ENCODE measurements at places on chromosomes 1 and 21.

DNA sequence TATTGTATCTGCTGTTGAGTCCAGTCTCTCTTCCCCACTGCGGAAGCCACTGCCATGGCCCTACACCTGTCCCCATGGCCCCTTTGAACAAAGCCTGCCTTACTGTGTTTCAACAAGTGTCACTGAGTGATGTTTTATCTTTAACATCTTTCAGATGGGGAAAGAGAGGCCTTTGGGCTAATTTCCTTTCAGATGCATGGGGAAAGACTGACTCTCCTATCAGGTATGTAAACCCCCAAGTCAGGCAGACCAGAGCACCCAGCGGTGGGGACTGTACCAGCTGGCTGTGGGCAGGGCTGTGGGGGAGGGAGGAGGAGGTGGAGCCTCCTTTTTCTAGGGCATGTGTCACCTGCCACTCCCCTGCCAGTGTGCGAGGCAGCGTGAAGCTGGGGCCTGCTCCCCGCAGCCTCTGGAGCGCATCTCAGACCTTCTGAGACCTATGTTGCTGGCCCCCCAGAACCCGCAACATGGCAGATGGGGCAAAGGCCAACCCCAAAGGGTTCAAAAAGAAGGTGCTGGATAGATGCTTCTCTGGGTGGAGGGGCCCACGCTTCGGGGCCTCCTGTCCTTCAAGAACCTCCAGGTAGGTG is at the start of gene PLA2G2F:
PLA2G2F (plus strand) TSS at position 363 of the 590 bp plus-strand sequence; CDS start at position 468, 105 bp downstream.
- no peak for DNase-seq

- no peak for DNase-seq
These were observed 15.6 kb upstream of the HMGCS2 start for GRCh38 chr1:119784191-119784781.

- DNase-seq, result no peak
These were observed 45.8 kb downstream of the STX6 start for GRCh38 chr1:180976732-180977357.

DNA sequence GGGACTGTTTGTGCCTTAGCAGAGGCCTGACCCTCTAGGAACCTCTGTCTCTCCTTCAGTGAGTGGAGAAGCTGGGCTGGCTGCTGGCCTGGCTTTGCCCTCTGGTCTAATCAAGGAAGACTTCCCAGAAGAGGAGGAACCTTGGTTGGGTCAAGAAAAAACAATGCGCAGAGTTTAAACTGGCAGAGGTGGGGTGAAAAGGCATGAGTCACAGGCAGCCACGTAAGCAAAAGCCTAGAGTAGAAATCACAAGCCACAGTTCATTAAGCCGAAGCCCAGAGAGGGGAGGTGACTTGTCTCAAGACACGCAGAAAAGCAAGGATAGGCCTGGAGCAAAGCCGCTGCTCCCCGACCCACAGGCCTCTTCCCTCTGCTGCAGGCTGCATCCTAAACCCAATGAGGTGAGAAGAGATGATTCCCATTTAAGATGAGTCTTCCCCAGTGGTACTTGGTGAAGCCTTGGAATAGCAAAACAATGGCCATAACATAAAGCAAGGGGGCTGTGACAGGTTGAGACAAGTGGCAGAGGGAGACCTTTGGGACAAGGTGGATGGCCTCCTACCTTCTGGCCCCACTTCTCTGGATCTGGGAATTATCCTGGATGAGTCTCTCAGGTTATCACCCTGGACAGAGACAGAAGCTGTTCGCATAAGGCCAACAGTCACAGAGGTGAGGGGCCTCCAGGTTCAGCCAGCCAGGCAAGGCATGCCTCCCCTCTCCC is 7.7 kb downstream of the PDZK1IP1 start:
- no peak for DNase-seq

GRCh38 chr1:80837066-80837465 is 963.7 kb upstream of the ADGRL2 start:
- DNase-seq, result no peak

DNA sequence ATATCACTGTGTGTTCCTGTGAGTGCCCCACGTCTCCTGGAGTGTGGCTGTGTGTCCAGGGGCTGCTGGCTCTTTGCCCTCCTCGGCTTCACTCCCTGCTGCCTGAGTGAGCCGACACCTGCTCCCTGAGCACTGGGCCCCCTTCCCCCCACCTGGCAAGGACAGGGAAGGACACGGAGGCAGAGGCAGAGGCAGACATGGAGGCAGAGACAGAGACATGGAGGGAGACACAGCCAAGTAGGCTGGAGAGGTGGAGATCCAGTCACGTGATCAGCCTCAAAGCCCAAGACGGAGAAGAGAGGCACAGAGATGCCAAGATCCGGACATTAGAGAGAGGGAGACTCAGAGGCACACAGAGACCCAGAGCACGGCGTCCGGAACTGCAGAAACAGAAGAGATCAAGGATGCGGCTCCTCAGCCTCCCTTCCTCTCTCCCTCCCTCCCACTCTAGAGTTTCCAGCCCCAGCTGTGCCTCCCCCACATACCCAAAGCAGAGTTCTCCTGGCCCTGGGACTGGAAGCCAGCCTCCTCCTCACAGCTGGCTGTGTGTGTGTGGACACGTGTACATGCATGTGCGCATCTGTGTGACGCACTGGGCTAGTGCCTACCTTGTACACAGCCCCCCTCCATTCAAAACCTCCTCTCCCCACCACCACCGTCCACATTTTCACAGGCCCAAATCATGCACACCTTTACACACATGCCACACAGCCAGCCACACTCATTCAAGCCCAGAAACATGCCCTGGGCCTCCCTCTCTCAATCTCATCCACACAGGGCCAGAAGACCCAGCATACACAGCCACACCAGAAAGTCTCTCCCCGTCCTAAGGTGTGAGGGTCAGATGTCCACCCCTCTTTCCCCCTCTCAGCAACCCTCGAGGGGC is 39.1 kb upstream of the WASF2 start:
- DNase-seq, result no peak

GRCh38 chr1:221488550-221488949 is 253.3 kb downstream of the DUSP10 start:
- no peak for DNase-seq

GRCh38 chr1:217097819-217098218 is 374.6 kb upstream of the ESRRG start:
- no peak for DNase-seq

DNA sequence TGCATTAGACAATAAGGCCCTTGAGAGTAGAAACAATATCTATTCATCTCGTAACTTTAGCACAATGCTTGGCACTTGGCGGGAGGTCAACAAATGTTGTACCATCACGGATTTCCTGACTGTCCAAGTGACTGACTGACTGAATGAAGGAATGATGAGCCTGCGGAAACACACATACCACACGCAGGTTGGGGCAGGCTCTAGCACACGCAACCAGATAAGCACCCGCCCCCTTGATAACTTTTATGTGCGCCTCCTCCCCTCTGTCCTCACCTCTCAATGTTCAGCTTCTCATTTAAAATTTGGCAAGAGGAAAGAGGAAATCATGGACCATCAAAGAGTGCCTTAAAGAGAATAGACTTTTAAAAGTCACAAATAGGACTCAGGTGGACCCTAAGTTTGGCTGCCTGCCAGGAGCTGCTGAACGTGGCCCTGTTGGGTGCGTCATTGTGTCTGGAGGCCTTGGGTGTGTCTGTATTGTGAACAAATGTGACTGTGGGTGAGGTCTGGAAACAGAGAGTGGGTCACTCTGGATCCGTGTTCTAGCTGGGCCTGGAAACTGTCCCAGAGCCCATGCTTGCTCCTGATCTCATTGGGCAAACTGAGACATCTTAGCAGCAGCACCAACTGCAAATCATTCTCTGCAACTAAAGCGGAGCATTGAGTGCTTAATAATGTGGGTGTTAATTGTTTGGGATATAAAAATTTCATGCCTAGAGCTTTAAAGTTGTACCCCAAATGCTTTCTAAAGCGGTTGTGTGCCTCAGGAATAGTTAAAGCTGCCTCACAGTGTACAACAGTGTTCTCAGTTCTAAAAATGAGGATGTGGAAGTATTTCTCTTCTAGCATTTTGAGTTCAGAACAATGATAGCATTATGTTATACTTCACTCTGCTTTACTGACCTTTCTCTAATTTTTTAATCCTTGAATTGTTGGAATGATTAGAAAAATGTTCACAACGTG is 47.6 kb upstream of the ABCG1 start:
- DNase-seq, result no peak

GRCh38 chr1:18855573-18855972 is 3.9 kb downstream of the TAS1R2 start:
- no peak for DNase-seq

Measured in CD4-positive, alpha-beta T cell treated with Interleukin-2 at 100 ng/mL for 4 hours (primary cell).